Kidney glomerular epithelial cell (primary cell): ENCODE measurements at places on chromosomes 16 and 17.

GRCh38 chr17:34663714-34664113 lies 84.3 kb downstream of the TMEM132E start:
- DNase-seq = no peak

GRCh38 chr16:19196871-19197270 lies 28.8 kb downstream of the SYT17 start:
- no peak for DNase-seq

GRCh38 chr16:62240722-62241121 lies 204.5 kb upstream of the CDH8 start:
- DNase-seq = no peak

DNA sequence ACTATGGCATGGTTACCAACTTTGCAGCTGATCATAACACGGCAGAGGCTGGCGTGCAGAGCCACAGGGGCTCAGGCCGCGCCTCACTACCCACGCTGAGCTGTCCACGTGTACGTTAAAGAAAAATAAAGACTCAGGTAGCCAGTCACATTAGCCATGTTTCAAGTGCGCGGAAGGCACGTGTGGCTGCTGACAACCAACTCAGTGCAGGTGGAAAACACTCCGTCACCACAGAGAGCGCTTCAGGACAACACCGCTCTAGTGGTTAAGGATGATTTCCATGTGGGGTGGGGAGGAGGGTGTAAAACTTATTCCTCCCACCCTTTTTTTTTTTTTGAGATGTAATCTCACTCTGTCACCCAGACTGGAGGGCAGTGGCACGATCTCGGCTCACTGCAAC lies 33.8 kb downstream of the ZCCHC14 start:
- no peak for DNase-seq

DNA sequence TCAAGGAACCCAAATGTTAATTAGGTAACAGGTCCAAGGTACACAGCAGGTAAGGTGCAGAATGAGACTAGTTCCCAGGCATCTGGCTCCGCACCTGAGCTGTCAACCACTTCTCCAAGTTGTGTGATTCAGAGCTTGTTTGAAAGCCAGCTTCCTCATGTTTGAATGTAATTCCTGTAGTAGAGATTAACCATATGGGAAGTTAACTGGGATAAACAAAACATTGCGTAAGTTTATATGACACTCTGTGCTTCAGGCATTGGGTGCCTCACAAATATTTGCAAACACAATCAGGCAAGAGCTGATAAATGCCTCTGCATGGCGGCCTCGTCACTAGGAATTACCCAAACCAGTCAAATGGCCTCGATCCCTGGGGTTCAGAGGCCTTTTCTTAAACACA lies 27.9 kb upstream of the CPHXL start:
- no peak for DNase-seq
